Activated T-helper 1 cell treated with anti-CD3 and anti-CD28 coated beads, Interleukin-2, amount 50 U/mL, for 16 hours (primary cell): ENCODE measurements at places on chromosomes 1 and 21.

DNA sequence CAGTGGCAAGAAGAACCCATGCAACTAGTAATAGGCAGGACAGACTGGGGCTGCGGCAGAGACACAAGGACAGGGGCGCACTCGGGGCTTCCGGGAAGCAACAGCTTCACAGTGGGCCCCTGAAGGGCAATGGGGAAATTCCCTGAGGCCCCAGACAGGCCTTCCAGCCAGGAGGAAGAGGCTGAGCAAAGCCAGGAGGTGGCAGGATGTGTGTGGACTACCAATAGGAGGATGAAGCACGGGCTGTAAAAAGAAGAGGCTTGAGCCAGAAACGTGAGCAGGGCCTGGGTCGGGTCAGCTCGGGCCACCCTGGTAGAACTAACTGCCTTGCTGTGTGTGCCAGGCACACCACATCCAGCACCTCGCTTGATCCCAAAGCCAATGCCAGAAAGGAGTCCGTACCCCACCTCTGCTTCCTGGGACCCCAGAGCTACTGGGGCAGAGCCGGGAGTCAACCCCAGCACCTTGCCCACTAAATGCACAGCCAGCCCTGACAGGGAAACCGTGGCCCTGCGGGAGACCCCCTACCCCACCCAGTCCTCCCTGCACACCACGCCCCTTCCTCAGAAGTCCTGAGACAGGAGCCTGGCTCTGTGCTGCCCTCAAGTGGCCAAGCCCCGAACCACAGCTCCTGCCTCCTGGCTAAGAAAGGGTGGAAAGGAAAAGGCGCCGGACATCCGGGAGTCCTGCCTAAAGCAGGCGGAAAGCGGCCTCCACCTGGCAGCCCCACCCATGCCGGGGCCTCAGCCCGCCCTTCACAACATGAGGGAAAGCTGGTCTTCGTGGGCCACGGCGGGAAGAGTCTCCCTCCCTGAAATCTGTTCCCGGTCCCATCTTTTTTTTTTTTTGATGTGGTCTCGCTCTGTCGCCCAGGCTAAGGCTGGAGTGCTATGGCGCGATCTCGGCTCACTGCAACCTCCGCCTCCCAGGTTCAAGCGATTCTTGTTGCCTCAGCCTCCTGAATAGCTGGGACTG is 33.7 kb downstream of the TTC39A start:
- peak; percentile 52 for DNase-seq

GRCh38 chr1:238281418-238281817 is 390.7 kb upstream of the ZP4 start:
- DNase-seq = no peak

DNA sequence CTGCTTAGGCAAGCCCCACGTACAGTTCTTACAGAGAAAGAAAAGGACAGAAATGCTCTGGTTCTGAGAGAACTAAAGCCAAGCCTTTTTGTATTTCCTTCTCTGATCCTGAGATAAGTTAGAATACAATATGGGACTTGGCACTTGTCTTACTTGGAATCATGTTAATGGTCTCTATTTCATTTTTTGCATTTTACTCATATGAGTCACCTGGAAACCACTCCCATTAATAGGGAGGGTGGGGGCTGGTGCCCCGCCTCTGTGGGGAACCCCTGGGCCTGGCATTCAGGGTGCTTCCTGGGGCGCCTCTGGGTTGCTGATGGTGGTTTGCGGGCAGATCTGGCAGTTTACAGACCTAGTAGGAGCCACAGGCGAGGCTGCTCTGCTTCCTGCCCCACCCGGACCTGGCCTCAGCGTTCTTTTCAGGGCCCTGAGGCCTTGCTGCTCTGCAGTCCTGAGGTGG is 26.7 kb downstream of the TSPAN2 start:
- DNase-seq = peak; percentile 90

DNA sequence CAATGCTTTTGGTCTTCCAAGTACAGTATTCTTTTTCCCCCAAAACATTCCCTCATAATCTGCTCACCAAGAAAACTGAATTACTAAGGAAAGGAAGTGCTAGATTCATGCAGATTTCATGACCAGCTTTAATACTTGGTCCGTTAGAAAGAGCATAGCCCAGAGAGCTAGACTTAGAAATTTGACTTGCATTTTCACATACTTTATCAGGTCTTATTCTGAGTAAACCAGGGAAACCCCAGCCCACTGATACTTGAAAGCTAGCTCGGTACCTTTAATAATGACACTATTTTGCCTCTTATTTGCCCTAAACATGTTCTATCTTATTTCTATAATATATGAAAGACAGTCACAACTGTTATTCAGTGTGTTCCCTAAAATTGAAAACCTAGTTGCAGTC is 204.5 kb downstream of the TTLL7 start:
- DNase-seq = no peak

- no peak for DNase-seq
These were observed 758 bp downstream of the RAD54L start for GRCh38 chr1:46248122-46248920.

- DNase-seq = no peak
These were observed 8.4 kb upstream of the CAMTA1 start for GRCh38 chr1:6776895-6777294.

- DNase-seq = no peak
These were observed 53.5 kb upstream of the MTF2 start for GRCh38 chr1:93025572-93025971.
